NCI-H226 (cell line): ENCODE measurements at places on chromosomes 3 and 15.

- no peak for DNase-seq
These were observed 29.9 kb downstream of the CRABP1 start for GRCh38 chr15:78370013-78370412.

DNA sequence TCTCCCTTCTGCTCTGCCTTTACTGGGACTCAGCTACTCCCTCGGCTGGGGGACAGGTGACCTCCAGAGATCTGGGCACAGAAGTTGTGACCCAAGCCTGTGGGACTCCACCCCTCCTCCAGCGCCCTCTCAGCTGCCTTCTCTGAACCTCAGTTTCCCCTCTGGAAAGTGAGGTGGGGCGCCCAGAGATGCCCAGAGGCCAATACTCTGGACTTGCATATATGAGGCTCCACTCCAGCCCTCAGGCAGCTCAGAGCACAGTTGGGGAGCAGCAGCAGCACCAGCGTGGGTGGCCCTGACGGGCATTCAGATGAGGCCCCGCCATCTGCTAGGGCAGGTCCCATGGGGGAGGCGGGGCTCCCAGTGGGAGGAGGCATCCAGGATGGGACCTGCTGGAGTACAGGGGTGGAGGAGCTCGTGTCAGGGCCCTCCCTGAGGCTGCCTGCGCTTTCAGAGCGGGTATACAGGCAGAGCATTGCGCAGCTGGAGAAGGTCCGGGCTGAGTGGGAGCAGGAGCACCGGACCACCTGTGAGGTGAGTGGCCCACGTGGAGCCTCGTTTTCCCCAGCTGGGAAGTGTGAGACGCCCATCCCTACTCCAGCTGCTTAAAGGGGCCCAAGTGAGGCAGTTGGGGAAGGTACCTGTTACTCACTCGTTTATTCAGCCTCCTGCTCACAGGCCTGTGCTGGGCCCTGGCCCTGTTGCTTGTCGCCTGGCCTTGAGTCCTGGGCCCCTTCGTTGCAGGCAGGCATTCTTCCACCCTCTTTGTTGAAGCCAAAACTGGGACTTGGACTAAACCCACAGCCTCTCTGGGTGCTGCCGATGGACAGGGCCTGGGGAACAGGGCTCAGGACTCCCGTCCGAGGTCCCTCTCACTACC lies 35.4 kb downstream of the PSTPIP1 start:
- DNase-seq: no peak

DNA sequence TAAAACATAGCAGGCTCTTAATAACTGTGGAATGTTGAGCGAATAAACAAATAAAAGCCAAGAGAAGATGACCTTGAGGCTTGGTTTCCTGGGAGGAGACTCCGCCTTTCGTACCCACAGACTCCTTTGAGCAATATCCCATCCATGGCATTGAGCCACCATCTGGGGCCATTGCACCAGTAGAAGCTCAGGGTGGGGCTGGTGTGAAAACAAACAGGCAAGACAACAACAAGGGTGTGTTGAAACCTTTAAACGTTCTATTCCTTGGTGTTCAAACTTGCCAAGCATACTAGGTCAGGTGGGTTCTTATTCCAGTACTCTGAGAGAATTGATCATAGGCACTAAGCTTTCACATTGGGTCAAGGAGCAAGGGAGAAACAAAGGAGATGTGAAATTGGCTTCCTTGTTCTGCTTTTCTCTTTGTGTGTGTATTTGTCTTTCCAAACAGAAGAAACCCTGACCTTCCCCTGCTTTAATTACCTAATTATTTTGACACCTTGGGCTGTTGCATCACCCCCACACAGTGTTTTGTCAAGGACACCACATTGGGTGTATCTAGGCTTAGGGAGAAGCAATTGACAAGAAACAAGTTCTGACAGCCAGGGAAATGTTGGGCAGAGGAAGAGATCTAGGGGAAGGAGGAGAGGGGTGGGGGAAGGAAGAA lies 105.1 kb upstream of the BCL6 start:
- no peak for DNase-seq

GRCh38 chr15:26157081-26157480 lies 294.0 kb upstream of the ATP10A start:
- no peak for DNase-seq

DNA sequence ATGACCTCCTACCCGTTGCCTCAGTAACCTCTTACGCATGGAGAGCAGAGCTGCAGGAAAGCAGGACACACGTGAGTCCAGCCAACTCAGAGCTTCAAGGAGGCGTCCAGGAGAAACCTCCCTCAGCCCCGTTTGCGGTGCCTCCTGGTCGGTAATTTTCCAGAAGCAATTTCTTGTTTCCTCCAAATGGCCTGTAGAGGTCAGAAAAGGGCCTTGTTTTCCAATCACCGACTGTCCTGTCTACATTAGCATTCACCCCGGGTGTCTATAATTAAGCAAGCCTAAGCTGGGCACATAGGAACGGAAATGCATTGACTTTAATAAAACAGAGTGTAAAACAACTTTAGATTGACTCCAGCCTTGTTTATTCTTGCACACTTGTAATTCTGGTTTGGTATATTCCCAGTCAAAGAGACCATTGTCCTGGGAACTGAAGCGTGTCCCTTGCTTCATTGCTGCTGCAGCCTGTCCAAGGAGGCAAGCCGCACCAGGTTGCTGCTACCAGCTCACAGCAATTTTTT lies 836.2 kb downstream of the AGBL1 start:
- DNase-seq: peak; percentile 56

DNA sequence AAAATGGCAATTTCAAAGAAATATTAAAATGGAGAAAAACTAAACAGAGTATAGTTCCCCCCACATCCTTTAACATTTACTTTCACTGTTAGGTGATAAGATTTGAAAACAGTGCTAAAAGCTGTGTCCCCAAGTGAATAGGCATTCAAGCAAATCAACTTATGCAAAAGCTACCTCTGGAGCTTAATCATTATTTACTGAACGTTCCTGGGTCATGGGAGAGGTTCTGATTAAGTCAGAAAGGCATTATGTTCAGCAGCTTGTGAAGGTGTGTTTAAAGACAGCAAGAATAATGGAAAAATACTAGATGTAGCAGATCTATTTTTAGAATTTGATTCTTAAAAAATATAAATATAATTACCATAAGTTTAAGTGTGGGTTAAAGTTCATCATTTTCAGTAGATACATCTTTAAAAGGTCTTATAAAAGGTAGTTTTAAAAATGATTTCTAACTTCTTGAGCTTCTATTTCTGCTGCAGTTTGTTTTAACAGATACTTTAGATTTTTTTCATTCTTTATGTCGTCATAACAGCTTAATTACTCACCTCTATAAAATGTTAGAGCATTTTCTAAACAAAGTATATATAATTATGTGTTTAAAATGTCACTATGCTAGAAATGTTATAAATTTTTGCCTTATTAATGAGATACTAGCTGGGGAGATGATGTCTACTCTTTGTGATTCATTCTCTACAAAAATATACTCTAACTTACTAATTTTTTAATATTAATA lies 127.9 kb downstream of the MITF start:
- DNase-seq: no peak

GRCh38 chr3:150132101-150132749 lies 161.5 kb upstream of the PFN2 start:
- DNase-seq: no peak

DNA sequence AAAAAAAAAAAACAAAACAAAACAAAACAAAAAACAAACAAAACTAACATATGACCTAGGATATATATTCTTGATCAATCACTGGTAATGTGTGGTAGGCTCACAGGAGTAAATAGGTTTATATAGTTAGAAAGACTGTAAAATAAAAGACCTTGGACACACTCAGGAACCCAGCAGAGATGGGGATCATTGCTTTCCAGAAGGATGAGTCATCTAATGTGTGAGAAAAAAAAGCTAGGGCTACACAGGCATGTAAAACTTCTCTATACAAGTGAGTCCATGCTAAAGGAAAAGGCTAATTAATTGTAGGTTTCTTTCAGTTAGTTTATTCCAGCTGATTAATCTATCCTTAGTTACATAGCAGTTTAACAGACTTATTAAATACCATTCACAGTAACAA lies 710.3 kb upstream of the ARPP21 start:
- no peak for DNase-seq

- DNase-seq: no peak
These were observed 497.8 kb upstream of the CNTN4 start for GRCh38 chr3:1600700-1601418.

DNA sequence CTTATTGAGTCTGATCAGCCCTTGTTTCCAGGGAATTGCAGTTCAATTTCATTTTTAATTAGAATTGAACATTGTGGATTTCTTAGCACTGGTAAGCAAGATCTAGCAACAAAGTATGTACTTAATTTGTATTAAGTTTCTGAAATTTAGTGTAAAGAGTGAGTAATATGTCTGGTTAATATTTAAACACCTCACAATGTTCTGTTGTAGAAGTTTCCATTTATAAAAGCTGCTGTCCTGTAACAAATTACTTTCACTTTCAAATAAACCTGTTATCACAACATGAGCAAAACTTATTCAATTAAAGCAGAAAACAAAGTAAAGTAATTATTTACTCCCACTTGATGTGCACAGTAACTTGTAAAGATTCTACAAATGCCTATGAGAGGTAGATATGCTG lies 448.5 kb downstream of the NAALADL2 start:
- DNase-seq: no peak

DNA sequence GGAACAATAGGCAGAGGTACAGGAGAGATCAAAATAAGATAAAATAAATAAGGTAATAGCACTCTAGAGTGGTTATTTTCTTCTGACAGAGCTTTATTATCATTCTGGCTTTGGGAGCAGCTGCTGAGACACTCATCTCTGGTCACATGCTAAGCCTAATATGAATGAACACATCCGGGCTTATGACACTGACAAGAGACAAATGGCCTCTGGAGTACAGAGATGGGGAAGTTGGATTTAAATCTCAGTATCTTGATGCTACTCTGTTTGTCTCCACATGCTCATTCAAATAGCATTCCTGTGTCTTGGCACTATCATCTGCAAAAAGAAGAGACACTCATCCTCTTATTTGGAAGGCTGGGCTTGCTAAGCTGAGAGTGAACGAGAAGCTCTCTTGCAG lies 55.6 kb downstream of the TMEM45A start:
- no peak for DNase-seq

- DNase-seq: peak; percentile 29
These were observed 749.8 kb upstream of the SGO1 start for GRCh38 chr3:20935791-20936190.

DNA sequence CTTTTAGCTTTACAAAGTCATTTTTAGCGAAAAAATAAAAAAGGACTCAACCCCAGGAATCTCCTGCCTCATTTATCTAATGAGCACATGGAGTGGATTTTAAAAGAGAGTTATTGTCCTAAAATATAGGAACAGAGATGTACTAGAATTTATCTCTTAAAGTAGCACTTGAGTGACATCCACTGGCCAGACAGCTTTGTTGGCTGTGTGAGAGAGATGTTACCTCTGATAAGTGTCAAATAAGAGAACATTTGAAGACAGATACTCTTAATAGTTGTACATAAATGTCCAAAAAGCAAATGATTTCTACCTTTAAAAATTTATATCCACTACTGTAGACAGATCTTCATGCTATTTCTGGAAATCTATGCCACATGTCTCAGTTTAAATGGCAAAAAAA lies 12.3 kb upstream of the MFSD1 start:
- peak; percentile 16 for DNase-seq

DNA sequence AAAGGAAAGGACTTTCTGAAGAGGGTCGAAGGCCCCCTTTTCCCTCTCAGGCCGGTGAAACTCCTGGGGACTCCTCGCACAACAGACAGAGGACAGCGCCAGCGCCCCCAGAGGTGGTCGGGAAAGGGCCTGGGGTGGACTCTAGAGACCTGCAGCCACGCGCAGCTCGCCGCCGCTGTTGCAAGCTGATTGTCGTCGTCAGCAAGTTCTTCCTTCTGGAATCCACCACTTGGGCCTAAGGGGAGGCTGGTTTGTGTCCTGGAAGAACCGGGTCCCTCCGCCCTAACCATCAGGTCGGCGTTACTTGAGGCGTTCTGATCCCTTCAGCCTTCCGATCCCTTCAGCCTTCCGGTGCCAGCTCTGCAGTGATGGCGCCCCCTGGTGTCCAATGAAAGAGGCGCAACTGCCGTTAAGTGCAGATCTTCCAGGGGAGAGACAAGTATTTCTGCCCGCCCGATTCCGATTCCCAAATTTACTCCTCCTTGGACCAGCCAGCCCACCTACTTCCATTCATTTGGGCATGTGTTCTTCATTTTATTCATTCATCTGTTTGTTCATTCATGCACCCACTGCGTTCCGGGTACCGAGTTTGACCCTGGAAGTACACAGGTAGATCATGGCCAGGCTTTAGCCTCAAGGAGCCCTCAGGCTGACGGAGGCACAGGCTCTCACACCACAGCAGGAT lies 77.2 kb upstream of the SLC6A11 start:
- DNase-seq: peak; percentile 21

- DNase-seq: no peak
These were observed 1.3 kb downstream of the ACTR8 start for GRCh38 chr3:53880396-53881345.

DNA sequence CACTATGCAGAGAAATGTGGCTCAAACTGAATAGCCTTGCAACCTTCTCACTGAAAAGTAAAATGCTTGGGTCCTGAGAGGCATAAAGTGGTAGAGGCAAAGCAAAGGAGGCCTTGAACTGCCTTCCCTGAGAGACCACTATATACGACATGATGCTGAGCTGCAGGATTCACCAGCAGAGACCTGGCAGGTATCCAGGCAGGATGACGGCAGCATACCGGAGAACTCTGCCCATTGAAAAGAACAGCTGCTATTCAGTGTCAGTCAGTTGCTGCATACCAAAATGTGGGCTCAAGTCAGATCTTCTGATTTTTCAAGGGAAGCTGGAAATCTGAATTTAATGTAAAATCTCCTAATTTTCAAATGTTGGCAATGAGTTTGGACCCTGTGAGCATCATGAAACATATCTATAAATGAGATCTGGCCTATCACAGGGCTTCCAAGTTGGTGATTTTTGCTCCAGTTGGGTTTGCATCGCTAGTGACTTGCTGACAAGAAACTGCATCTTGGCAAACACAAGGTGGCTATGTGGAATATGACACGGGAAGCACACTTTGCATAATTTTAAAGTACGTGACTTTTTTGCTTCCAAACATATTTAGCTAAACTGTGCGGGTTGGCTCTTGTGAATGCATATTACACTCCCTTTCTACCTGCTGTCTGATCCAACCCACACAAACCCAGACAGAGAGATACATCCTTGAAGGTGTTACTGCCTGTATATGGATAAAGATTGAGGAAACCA lies 529.0 kb downstream of the AGBL1 start:
- DNase-seq: no peak

- peak; percentile 43 for DNase-seq
These were observed 46.0 kb downstream of the ANP32A start for GRCh38 chr15:68774521-68775235.
